ENCODE measurements at places on chromosomes 12 and 14.

DNA sequence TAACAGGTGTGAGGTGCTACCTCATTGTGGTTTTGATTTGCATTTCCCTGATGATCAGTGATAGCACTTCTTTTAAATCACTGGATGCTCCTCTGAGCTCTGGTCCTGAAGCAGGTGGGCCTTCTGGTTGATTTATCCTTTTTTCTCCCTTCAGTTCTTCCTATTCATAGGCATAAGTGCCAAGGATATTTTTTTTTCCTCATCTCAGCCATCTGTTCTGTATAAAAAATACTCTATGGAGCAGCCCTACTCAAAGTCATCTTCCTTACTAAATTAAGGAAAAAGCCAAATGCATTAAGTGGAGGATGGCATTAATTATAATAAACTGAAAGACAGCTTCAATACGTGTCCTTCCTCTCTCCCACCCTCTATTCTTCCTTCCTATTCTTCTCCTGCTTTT, 18.4 kb downstream of the SPIC start:
- no peak for DNase-seq

GRCh38 chr12:107912421-107913004, 138.0 kb downstream of the ASCL4 start:
- DNase-seq: no peak

DNA sequence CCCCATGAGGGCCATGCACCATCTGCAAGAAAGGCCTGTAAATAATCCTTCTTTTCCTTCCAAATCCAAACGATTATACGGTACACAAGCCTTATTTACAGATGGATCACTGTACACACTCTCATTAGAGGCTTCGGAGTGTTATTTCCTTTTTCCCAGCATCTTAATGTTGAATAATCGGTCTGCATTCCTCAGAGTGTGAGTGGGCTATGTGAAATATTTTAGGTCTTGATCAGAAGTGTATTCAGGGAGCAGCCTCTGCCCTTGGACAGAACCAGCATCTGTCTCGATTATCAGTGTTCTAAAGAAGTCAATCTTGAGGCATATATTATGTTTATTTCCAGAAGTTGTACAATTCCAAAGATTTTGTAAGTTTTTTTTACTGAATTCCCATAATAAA, 340.6 kb downstream of the SEC23A start:
- no peak for DNase-seq

- DNase-seq: no peak
These were observed 209.9 kb downstream of the PHETA1 start for GRCh38 chr12:111158992-111159391.

DNA sequence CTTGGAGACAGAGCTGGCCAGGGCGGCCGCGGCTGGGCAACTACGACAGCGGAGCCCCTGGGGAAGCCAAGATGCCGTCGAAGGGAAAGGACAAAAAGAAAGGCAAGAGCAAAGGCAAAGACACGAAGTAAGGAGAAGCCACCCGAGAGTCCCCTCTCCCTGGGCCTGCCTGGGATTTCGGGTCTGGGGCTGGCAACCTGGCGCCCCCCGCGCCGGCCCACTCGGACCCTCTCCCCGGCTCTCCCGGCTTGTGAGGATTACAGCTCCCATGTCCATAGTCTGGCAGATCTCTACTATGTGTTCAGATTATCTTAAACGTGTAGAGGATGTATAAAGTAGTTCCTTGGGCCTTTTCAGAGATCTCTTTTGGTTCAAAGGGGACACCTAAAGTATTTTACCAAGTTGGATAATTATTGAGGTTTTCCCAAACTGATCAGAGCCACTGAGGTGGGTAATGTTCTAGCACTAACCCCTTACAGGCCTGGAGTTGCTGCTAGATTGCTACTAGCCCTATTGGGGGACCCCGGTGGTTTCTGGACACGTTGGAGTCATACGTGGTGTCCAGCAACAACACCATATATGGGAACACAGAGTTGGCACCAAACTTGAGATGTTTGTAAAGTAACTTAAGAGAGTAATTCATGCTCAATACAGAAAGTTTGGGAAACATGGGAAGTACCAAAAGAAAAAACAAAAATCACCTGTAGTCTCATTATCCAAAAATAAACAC, 424 bp downstream of the BBOF1 start:
- no peak for DNase-seq

DNA sequence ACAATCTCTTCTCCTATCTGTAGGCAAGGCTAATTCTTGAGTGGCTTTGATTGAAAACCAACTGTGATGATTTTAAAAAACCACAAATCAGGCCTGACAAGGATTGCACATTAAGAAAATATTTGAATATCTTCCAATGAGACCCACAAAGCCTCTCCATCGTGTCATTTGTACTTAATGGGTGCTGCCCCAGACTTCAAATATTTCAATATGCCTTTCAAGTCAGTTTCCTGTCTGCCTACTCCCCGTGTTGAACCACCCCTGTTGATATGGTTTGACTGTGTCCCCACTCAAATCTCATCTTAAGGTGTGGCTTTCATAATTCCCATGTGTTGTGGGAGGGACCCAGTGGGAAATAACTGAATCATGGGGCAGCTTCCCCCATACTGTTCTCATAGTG, 159.7 kb upstream of the EGLN3 start:
- DNase-seq: no peak

DNA sequence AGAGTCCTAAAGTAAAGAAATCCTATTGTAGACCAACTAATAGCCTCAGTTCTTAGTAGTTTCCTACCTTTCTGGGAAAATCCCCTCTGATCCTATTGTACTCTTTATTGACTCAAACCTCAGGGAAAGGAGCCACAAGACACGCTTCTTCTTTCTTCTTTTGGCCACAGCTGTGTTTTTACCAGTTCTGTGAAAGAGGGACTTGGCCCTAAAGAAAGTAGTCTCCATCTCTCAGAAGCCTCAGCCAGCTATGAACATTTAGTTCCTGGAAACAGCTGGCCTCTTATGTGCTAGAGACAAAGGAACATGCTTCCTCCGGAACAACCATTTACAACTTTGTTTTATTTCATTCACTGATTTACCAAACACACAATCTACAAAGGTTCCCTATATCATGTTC, 66.1 kb upstream of the ARID2 start:
- DNase-seq: no peak

DNA sequence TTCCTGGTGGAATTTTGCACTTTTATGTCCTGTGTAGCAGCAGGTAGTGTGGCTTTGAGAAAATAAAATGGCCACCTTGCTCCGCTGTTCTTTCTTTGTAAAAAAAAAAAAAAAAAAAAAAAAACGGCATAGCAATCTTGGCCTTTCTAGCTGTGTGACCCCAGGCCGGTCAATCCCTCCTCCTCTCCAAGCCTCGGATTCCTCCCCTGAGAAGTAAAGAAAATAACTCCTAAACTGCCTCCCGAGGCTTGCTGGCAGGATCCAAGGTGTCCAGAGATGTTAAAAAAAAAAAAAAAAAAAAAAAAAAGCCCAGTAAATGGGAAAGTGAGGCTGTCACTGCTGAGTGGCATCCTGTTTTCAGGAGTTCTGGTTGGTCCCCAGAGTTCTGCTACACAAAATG, 23.9 kb upstream of the MAP1LC3B2 start:
- DNase-seq: no peak

DNA sequence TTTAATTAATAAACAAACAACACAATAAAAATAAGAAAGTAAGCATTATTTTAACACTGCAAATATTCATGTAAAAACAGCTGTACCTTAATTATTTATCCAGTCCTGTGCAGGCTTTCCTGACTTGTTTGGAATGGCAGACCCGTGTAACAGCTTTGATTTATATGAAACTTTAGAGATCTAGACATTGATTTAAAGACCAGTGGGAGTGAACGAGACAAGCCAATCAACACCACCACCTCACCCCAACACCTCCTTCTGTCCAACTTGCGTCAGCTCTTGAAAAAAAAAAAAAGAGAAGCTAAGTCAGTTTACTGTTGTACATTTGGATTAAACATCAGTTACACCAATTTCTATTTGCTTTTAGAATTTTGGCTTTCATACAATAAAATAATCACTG, 22.3 kb downstream of the SLC38A4 start:
- no peak for DNase-seq

GRCh38 chr12:105502426-105502930, 172.0 kb downstream of the C12orf75 start:
- DNase-seq: no peak

DNA sequence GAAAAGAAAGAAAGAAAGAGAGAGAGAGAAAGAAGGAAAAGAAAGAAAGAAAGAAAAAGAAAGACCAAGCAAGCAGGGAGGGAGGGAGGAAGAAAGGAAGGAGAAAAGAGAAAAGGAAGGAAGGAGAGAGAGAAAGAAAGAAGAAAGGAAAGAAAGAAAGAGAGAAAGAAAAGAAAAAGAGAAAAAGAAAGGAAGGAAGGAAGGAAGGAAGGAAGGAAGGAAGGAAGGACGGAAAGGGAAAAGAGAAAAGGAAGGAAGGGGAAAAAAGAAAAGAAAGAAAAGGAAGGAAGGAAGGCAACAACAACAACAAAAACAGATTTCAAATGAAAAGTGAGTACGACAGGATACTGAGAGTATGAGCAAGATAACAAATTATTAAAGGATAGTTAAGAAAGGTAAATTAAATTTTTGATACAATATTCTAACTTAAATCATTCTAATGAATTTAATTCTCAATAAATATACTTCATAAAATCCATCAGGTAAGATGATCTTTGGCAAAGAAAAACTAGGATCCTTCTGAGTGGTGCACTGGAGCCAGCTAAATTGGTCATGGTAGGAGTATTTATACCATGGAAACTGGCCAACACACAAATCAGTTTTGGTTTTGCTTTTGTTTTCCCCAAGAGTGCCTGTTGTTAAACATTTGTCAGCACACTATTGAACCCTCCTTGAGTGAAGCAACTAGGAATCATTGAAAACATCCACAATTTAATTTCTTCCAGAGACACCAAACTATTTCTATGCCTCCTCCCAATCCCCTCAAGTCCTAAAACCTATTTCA, 56.1 kb upstream of the DYRK2 start:
- DNase-seq: peak; percentile 72

- no peak for DNase-seq
These were observed 680.9 kb downstream of the TMEM121 start for GRCh38 chr14:106207316-106207715.

GRCh38 chr14:102544747-102545460, 35.3 kb upstream of the ANKRD9 start:
- DNase-seq: no peak

GRCh38 chr14:51464411-51464810, 187.3 kb upstream of the FRMD6 start:
- DNase-seq: no peak

DNA sequence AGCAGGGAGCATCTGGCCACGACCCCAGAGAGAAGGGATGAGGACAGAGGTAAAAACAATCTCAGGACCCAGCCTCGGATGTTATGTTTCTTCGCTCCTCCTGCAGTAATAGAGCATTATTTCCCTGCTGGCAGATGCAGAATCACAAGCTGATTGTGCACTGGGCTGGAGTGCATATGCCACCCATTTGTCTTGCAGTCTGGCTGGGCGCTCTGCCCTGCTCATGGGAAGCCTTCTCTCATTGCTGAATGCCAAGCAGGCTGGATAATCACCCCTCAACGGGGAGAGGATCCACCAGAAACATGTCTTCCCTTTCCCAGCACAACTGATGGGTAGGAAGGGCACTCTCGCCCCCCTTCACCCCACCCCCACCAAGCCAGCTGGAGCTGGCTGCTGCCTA, 8.5 kb upstream of the VASH1 start:
- DNase-seq: no peak

DNA sequence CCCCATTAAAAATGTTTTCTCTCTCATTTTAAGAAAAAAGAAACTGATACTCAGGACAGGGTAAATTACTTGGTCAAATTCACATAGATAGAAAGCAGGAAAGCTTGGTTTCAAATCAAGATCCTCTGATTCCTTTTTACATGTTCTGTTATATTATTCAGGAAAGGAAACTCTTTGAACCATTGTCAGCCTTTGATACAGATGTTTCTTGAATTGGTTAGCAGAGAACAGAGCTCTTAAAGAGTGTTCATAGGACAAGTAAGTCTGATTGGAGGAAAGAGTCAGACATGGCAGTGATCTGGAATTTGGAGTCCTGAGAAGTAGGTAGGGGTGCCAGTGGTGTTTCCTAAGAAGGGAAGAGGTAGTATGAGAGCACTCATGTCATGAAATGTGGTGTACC, 165.2 kb upstream of the BCL2L14 start:
- no peak for DNase-seq

GRCh38 chr12:54300225-54300731, 537 bp downstream of the NFE2 start:
- DNase-seq: no peak

DNA sequence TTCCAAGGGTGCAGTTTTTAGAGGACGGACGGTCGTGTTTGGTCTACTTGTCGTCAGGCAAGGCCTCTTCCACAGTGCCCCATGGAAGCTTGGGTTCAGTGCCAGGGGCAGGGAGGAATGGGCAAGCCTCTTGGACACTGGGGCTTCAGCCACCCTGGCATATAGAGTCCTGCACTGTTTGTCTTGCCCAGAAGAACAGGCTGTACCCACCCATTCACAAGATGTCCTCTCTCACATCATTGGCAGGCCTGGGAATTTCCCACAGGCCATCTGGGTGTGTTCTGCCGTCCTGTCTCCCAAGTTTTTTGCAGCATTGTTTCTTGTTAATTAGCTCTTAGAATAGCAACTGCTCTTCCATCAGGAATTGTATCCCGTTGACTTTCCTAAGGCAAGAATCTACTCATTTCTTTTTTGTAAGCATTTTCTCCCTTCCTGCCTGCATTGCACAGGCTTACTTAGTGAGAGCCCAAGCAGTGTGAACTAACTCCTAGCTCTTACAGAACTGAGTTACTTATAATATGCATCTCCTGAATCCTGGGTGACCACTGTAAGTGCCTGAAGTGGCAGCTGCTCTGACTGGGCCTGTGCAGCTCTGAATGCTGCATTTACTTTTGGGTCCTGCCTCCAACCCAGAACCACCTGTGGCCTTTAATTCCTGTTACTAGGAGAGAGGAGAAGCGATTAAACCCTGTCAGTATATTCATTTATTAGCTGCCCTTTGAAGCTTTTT, 149.4 kb upstream of the HIF1A start:
- DNase-seq: no peak
